ENCODE measurements at places on chromosomes 2 and 18. TPM values are rescaled to one million over a fixed set of nuclear protein-coding genes. Genes with fewer than 3 reads are reported as not detected.

- no peak for DNase-seq
Observed at GRCh38 chr18:26617151-26617554, 68.8 kb upstream of the KCTD1 start.

DNA sequence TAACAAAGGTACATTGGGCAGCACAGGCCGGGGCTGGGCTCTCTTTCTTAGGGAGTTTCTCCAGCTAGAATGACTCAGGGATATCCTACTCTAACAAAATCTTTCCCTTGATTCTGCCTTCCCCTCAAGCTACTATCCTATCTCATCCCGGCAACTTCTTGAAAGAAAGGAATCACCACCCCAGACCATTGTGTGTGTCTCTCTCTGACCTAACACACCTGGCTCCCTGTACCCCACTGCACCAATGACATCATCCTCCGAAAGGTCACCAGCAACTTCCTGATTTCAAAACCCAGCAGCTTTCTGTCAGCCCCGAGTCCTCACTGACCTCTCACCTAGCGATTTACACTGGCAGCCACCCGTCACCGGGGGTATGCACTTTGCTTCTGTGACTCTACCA is 72.1 kb upstream of the MAP4K4 start:
- DNase-seq: no peak

DNA sequence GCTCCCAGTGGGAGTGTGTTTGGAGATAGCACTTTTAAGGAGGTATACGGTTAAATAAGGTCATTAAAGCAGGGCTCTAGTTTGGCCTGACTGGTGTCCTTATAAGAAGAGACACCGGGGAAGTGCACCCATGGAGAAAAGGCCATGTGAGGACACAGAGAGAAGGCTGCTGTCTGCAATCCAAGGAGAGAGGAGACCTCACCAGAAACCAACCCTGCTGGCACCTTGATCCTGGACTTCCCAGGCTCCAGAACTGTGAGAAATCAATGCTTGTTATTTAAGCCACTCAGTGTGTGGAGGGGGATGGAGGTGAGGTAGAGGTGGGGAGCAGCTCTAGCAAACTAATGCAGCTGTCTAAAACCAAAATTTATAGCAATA is 62.0 kb downstream of the RPL31 start:
- DNase-seq: no peak

Gene GAREM1
- 12.0 TPM for total RNA-seq

Gene SCN7A
- 9.0 TPM for total RNA-seq

Gene GKN1
- not detected for total RNA-seq

Gene PPM1B
- total RNA-seq: 99.3 TPM

Gene LRP1B
- total RNA-seq: 0.27 TPM

Data from thoracic aorta (tissue), 2 donors.